Activated CD4-positive, alpha-beta T cell treated with anti-CD3 and anti-CD28 coated beads, Interleukin-2, amount 10 ng/mL, durations not matched to agents 24 days and 14 days (primary cell): ENCODE measurements at places on chromosomes 16 and 17. TPM values are rescaled to one million over a fixed set of nuclear protein-coding genes. Genes with fewer than 3 reads are reported as not detected.

DNA sequence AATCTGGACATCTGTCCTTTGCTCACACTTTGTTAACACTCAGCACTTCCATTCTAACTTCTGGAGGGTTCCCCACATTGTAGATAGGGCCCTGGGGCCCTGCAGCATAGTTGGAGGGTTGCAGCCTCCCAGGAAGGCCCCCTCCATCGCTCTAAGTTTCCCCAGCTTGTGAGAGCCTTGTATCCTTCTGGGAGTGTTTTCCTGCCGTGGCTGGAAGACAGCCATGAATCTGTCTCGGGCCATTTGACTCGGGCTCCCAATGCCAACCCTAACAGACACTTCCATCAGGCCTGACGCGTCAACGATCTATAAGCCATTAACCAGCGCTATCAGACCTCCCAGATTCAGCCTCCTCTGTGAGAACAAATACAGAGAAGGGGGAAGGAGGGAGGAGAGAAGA is 263.7 kb upstream of the RPL38 start:
- no peak overlapping the region for H3K27ac ChIP-seq
- H3K27me3 ChIP-seq, result no peaks in the 10 kb centered on the region
- H3K36me3 ChIP-seq, result no peaks in the 10 kb centered on the region

DNA sequence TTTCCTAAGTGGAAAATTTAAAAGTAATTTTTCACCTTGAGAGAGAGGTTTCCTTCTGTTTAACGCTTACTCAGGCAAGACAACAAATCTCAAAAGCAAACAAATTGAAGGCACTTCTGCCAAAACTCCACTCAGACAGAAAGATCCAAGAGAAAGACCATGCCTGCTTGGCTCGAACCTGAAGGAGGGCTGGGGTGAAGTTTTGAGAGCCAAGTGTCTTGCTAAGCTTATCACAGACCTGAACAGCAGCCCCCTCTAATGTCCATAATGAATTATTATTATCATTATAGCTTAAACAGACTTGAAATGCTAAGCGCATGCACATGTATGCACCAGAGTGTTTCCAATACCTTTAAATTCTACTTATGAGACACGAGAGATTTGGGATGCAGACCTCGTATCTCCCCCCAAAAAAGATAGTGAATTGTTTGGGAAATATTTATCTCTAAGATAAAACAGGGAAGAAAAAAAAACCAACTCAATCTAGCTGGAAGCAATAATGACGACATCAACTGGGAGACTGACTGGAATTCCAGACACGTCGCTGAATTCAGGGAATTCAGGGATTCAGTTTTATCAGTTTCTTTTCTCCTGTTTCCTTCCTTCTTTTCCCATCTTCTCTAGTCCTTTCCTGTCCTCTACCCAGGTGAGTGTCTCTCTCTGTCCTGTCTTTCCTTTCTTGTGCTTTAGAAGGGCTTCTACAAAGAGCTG is 473.2 kb downstream of the RBFOX1 start:
- DNase-seq, result no peak
- no peaks in the 10 kb centered on the region for H3K27me3 ChIP-seq
- no peak overlapping the region for H3K27ac ChIP-seq
- H3K4me3 ChIP-seq, result no peak overlapping the region
- H3K4me1 ChIP-seq, result no peaks in the 10 kb centered on the region

DNA sequence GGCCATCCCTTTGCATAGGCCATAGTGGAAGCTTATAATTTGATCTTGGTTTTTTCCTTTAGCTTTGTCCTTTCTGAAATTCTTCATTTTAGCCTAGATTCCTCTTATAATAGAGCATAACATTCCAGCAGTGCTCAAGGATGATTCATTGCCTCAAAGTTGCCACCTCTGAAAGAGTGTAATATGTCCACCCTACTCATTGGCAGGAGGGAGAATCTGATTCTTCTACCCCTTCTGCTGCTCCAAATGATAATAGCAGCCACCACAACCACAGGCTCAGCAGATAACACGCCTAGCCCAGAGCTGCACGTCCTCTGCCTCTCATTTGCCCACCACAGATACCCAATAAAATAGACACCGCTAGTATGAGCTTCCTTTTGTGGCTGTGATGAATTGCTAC is 337.4 kb upstream of the HSBP1 start:
- no peaks in the 10 kb centered on the region for H3K27me3 ChIP-seq
- H3K27ac ChIP-seq, result no peak overlapping the region
- H3K4me1 ChIP-seq, result no peaks in the 10 kb centered on the region
- H3K4me3 ChIP-seq, result no peak overlapping the region
- H3K36me3 ChIP-seq, result no peaks in the 10 kb centered on the region

CDRT15L2 gene
- not detected in 2 replicates for total RNA-seq

CDH13 gene
- total RNA-seq, result not detected in 2 replicates

C17orf78 gene
- not detected in 2 replicates for total RNA-seq
